NCI-H460 (cell line): ENCODE measurements at places on chromosomes 4 and X. TPM values are rescaled to one million over a fixed set of nuclear protein-coding genes. Genes with fewer than 3 reads are reported as not detected.

DNA sequence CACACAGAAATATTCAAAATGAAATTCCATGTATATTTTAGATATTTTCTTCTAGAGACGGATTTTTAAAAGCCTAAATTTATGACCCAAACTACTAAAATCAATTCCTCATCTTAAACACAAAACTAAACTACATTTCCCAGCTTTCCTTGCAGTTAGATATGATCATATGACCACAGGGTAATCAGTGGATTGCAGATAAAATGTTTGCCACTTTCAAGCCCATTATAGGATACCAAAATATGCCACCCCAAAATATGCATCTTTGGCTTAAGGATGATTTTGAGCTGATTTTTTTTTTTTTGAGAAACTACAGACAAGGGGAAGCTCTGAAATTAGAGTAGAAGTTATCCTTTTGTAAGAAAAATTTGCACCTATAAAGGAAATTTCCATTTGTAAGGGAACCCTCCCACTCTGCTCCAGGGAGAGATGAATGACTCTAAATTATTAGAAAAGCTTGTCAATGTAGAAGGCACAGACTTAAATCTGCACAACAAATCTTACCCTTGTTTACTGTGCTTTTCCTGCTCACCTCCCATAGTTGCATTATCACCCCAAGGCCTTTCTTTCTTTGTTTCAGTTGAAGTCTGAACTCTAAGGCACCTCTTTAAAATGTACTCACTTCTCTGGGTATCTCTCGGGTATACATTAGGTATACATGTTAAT lies 503.0 kb downstream of the PDHA2 start:
- no peak for DNase-seq

DNA sequence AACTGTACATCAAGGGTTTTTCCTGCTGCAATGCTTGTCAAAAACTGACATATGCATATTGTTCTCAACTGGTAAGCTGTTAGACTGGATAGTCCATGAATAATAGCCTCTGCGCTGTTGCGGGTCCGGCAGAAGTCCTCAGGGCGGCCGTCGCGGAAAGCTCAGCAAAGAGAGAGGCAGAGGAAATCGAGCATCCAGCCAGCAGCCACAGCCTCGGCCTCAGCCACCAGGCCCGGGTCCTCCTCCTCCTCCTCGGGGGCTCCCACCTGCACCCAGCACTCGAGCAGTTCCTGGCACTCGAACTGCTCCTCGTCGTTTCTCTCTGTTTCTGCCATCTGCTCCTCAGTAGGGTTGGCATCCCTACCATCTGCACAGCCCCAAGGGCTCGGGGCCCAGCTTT lies 53.7 kb downstream of the UPRT start:
- no peak for DNase-seq

GRCh38 chr4:78788007-78788889 lies 12.1 kb downstream of the BMP2K start:
- DNase-seq = no peak

Gene CENPE
- total RNA-seq = 22.4 and 26.3 TPM in 2 replicates

DNA sequence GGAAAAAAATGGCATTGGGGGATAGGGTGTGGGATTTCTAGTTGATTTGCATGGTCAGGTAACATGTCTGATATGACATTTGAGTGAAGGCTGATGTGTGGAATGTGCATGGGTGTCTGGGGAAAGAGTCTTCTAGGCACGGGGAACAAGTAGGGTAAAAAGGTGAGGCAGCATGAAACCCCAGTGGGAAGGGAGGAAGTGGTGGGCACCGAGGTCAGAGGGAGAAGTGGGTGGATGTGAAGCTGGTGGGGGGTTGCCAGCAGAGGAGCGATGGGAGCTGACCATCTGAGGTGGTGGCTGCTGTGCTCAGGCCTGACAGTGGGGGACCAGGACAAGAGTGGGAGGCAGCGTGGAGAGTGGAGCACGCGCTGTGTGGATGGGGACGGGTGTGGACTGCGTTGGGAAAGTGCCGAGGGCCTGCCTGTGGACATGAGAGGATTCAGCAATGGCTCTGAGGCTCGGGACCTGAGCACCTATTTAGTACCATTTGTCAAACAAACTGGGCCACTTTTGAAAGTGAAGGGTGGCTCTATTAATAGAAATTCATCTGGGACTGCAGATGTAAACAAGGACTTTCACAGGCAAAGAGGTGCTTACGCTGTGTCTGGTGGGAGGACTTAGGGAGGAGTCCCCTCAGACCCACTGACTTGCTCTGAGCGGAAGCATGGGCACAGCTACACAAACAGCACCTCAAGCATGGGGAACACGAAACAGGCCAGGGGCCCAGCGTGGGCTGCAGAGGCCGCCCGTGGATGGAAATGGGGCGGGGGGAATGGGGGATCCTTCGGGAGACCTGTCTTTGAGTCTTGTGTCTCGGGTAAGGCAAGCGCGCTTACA lies 16.7 kb upstream of the S100P start:
- DNase-seq = no peak

DNA sequence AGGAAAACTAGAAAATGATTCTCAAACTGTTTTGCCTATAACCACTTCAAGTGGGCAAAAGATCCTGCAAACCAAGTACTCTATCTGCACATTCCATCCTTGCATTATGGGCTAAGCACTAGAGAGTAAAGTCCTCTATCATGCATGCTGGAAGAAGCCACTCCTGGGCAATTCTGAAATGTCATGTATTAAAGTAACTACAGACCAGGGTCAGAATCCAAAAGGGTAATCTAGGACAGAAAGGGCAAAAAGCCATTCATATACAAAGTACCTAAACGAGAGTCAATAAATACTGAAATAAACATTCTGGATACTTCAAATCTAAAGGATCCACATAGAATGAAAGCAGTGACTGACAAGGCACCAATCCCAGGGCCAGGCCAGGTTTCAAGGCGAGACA lies 1.0 kb downstream of the SNX12 start:
- DNase-seq = no peak

- no peak for DNase-seq
Measured at GRCh38 chr4:88846206-88846790, 148.7 kb upstream of the NAP1L5 start.

- DNase-seq = no peak
Measured at GRCh38 chrX:46044486-46044885, 500.7 kb downstream of the ZNF674 start.

GRCh38 chr4:98899277-98899676 lies 29.7 kb downstream of the EIF4E start:
- no peak for DNase-seq

DNA sequence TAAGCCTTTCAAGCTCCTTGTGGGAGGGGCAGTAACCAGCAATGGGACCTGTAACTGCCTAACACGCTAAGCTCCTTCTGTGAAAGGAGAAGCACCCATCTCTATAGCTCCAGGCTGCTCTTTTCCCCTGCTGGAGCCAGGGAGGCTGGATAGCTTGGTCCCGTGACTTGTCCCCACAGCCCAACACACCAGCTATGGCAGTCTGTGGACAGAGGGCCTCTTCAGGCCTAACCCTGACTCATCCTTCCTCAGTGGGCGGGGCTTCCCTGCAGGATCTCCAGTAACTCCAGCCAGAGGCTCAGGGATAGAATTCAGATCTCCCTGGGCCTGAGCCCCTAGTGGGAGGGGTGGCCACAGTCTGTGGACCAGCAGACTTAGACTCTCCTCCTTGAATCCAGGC lies 1290.1 kb downstream of the PCDH7 start:
- DNase-seq = no peak

- no peak for DNase-seq
Measured at GRCh38 chrX:44596277-44596676, 53.6 kb upstream of the FUNDC1 start.

Gene LGI2
- total RNA-seq = not detected in 2 replicates

DNA sequence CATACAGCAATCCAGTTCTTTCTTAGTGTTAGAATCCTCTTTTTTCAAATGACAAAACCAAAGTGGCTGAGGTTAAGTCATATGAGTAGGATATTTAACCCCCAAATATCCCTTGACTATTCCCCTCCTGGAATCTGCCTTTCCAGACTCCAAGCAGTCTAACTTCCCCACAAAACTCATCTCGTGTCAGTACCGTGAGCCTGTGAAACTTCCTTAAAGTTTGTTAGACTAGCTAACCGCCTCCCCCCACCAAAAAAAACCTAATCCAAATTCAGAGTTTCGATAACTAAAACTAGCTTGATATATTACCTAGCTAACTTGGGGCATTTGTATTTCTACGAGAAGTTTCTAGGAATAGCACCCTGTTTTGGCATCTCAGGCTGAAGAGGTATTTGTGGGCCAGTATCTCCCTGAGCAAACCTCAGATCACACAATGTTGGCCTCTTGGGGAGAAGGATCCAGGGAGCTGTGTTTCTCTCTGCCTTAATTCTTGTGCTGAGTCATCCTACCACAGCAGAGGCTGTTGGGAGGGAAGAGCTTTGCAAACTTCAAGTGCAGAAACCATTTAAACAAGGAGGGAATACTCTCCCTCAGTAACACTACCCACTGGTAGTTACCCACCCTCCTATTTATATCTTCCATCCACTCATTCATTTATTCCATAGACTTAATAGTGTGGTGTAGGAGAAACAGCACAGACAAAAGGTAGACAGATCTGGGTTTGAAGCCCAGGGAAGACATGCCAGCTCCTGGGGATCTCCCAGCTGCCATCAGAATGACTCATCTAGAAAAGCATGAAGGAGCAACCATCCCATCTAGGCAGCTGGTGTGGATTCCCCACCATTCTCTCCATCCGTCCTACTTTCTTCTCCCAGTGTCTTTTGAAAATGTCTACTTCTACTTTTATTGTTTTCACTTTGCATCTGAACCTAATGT lies 39.3 kb upstream of the TXK start:
- peak; percentile 48 for DNase-seq

GRCh38 chr4:870951-871350 lies 45.0 kb upstream of the CPLX1 start:
- no peak for DNase-seq

Gene JCHAIN
- total RNA-seq = not detected in 2 replicates

Gene RBM47
- 40.2 and 47.3 TPM in 2 replicates for total RNA-seq

DNA sequence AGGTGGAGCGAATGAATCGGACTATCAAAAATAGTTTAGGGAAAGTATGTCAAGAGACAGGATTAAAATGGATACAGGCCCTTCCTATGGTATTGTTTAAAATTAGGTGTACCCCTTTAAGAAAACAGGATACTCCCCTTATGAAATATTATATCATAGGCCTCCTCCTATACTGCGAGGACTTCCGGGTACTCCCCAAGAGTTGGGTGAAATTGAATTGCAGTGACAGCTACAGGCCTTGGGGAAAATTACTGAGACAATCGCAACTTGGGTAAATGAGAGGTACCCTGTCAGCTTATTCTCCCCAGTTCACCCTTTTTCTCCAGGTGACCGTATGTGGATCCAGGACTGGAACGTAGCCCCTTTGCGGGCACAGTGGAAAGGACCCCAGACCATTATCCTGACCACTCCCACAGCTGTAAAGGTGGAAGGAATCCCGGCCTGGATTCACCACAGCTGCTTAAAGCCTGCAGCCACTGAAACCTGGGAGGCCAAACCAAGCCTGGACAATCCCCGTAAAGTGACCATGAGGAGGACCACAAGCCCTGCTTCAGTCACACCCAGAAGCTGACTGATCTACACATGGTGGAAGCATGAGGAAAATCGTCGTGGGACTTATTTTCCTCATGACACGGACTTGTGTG lies 1138.1 kb downstream of the ARAP2 start:
- DNase-seq = no peak

DNA sequence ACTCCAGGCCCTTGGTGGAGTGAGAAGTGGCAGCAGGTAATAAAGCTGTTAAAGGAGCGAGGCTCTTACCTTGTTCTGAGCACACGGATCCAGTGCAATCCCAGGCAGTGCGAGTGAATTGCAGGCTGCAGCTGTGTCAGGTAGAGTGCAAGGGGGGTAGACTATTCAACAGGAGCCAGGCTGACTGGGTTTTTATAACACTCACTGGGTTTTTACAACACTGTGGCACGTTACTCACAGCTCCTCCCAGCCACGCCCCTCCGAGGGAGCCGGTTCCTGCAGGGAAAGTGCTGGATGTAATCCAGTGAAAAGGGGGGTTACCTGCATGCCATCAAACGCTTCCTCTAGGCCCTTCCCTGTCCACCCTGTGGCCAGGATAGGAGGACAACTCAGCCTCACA lies 358 bp downstream of the FGFBP1 start:
- no peak for DNase-seq

DNA sequence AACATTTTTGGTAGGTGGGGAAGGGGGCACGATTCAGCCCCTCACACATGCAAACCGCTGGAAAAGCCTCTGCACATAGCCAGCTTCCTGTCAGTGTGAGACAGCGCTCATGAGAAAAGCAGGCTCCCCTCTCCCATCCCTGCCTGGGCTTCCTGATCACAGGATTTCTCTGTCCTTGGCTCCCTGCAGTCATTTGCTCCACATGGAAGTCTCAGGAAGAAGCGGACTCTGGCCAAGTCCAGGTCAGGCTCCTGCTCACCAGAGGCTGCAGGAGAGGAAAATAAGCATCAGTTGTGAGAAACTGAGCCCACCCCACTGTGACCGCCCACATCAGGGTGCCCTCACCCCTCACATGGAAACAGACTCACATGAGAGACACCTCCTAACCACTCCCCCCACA lies 664.3 kb upstream of the TENM3 start:
- DNase-seq = no peak

Gene CTAG1A
- total RNA-seq = not detected in 2 replicates

- DNase-seq = no peak
Measured at GRCh38 chr4:184955636-184956035, 62.7 kb upstream of the HELT start.

DNA sequence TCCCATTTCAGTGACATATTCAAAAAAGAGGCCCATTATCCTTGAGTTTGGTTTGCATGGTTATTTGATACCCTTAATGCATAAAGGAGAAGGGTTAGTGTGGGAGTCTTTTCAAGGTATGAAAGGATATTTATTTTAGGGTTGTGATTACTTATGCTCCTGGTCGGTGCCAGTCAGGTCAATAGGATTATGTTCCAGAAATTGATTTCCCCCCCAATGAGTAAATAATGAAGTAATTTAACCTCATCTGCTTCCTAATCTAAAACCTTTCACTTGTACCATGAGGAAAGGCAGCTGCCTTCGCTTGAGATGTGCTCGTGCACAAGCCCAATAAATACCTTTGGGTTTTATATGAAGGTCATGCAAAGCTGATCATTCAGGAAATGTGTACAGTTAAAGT lies 55.0 kb upstream of the NR0B1 start:
- no peak for DNase-seq

DNA sequence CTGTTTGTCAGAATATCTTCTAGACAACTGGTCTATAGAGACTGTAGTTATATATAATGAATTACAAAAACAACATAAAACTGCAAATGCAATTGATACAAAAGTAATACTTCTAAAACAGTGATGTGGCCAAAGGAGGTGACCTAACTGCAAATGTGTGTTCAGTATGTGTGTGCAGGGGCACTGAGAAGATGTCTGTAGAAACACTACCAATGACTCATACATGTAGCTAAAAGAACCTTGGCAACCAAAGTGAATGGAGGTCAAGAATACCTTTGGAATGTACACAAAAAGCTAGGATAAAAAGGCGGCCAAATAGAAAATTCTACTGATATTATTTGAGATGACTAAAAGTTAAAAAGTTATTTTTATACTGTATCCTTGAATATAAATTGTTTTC lies 261.8 kb downstream of the CAMK2D start:
- DNase-seq = no peak

DNA sequence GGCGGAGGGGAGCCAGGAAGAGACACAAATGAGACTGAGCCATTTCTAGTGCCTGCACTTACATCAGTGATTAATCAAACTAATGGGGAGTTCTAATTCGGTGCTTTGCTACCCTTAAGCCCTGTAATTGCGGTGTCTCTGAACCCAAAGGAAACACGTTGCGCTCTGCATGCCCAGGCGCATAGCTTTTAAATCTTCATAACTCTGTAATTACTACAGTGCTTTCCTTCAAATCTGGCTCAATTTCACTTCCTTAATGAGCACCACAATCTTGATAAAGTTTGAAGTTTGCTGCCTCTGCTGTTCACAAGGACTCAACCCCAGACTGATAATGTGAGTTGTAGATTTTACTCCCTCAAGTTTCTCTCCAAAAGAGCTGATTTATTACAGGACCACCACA lies 5.7 kb upstream of the NHS start:
- no peak for DNase-seq

Gene STOX2
- 2.2 and 4.4 TPM in 2 replicates for total RNA-seq
